Activated T-cell treated with anti-CD3 and anti-CD28 coated beads, Interleukin-2, amount 50 U/mL, for 24 hours (primary cell): ENCODE measurements at places on chromosomes 4 and X.

GRCh38 chr4:134632056-134632455 is 430.5 kb upstream of the PABPC4L start:
- no peak for DNase-seq

GRCh38 chr4:40114206-40114605 is 57.6 kb downstream of the N4BP2 start:
- DNase-seq: no peak

DNA sequence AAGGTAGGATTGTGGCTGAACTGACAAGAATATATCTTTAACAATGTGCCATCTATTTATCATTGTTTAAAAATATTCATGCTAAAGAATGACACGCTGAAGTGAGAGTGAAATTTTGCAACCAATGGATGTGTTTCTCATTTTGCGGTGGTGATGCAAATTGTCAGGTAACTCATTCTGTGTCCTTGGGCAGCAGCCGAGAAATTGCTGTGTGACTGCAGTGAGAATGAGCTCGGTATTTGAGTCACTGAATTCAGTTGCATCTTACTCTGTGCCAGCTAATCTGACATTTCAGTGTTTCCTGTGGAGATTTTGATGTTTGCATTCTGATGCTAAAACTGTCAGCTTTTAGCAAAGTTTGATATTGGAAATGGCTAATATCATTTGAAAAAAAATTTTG is 28.1 kb downstream of the MCUB start:
- peak; percentile 57 for DNase-seq

GRCh38 chr4:53480909-53481308 is 103.5 kb downstream of the FIP1L1 start:
- DNase-seq: no peak

DNA sequence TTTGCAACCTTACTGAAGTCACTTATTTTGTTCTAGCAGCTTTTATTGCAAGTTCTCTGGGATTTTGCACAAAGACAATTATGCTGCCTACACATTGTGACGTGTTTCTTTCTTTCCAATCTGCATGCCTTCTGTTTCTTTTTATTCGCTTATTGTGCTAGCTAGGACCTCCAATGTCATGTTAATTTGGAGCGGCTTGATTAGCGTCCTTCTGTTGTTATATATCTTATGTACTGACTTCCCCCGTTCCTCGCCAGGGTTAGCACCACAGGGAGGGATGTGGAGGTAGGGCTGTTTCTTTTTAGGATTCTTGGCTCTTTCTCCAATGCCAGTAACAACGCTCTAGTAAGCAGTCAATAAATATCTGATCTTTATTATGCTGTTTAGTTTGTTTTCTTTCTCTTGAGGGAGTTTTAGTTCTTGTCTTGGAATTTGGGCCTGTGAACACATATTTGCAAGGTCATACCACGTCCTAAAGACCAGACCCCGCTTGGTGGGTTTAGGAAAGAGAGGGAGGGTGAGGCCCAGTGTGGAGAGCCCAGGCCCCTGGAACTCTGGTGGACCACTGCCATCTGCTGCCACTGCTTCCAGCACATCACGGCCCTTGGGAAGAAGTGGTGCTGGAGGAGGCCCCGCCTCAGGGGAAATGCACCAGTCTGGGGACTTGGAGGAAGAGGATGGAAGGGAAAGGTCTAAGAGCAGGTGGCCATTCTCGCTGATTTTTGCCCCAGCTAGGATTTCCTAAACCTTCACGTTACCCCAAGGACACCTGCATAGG is 129.1 kb downstream of the TRIML1 start:
- no peak for DNase-seq

DNA sequence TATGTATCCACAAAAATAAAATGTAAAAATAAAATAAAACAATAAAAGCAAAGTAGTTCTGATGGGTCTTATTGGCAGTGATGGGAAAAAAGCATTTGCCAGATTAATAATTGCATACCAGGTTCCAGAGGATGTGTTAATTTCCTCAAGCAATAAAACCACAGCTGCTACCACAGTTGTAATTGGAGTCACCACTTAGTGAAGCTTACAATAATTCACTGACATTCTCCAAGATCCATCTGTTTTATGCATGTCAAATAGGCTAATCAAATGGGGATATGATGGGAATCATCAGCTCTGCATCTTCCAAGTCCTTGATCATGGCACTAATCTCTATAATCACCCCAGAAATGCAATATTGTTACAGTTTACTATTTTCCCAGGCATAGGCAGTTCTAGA is 123.5 kb upstream of the EMCN start:
- DNase-seq: no peak

GRCh38 chr4:87211249-87211952 is 9.0 kb downstream of the KLHL8 start:
- no peak for DNase-seq

- DNase-seq: no peak
These were observed 17.0 kb upstream of the CDS1 start for GRCh38 chr4:84565951-84566350.

DNA sequence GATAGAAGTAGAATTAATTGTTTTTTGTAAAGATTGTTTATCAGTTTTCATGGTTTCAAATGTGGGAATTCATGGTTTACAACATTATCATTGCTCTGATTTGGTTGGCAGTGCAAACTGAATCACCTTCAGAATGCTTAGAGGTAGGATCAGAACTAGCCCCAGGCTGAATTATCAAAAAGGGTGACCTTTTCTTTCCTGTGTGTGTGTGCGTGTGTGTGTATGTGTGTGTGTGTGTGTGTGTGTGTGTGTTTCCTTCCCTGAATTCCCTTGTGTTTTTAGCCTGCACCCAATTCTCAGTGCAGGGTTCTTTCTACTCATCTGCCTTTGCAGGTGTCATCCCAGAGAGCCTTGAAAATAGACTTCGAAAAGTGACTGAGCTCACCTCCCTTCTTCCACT is 125.0 kb downstream of the BMPR1B start:
- DNase-seq: no peak

DNA sequence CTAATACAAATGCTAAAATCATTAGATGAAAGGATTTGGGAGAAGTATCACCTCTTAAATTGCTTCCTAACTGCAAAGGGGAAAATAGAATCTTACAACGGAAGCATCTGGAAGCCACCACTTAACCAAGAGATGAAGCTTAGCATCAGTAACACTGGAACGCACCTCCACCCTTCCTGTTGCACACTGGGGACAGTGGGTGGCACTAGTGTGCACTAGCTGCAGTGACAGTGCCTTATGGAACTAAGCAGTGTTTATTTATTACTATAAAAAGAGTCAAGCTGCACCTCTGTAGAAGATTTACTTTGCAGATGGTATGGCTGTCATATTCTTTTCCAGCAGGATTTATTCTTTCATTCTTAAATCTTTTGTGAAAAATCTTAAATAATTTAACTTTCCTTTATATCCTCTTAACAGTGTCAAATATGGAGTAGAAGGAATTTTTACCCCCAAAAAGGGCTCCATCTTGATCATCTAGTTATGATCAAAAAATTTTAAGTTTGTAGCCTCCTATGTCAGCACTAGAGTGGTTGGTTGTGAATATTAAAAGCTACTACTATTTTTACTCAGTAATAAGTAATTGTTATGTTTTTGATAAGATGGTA is 76.7 kb downstream of the SCD5 start:
- no peak for DNase-seq

DNA sequence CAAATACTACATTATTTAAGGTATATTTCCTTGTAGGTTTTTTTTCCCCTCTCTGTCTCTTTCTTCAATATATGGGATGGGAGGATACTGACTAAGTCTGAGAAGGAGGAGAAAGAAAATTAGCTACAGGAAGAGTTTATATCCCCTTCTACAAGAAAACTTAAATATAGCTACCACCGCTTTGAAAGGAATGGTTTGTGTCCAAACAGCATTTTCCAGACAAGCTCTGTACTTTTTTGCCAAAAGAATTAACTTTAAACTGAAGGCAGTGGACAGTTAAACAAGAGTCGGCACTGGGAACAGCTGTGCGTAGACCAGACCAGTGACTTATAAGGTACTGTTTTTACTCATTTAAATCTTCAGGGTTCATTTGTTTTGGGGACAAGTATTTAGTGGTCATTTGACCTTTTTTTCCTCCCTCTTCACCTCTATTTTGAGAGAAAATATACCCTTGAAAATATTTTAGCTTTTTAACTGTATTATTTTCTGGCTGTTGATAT is 303.7 kb downstream of the ARHGAP24 start:
- no peak for DNase-seq

DNA sequence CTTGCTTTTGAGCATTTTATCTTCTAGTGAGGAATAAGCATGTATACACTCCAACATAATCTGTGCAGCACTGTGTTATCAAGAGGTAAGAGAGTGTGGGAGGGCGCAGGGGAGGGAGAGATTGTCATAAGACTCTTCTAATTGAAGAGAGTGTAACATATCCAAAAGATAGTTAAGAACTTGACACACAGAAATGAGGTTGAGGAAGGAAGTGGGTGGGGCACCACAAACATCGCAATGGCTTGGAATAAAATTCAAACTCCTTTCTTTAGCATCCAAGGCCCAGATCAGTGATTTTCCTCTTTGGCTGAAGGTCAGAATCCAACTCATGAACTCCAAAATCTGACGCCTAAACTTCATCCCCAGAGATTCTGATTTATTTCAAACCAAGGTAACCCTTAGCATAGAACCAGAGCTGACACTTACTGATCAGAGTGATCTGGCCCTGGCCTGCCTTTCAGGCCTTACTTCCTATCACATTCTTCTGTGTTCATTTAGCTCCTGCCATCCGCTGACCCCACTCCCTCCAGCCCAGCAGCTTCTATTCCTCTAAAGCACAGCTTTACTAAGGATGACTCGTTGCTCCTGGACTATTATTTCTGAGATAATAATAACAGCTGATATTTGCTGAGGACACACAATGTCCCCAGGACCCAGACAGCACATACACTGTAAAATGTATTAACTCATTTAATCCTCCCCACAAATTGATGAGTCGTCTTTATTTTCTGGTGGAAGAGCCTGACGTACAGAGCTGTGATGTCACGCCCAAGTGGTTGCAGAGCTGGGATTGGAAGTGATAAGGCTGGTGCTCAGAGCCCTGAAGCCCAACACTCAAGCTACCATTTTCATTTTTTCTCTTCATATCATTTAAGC is 10.6 kb upstream of the CTSO start:
- no peak for DNase-seq

GRCh38 chr4:823176-823760 is 2.7 kb downstream of the CPLX1 start:
- DNase-seq: no peak

DNA sequence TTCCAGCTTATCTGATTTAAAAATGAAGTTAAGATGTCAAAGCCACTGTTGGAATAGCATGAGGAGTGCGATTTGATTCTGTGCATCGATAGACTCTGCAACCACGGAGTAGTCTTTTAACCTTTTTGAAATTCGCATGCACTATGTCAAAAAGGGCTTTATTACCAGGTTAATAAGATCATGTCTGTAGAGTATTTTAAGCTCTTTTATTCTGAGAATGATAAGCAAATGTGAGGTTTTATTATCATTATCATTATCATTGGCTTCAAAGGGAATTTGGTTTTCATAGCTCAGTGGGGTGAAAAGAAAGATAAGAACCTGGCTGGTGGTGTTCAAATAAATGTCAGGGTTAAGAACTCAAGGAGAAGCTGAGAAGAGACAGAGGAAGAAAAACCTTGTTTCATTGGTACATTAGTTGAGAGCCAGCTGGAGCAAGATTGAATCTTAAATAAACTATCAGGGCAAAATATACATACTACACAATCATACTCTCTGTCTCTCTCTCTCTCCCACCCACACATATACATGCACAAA is 102.6 kb downstream of the MMRN1 start:
- DNase-seq: no peak

- DNase-seq: no peak
These were observed 260.9 kb upstream of the RPS6KA3 start for GRCh38 chrX:20527558-20528011.

- no peak for DNase-seq
These were observed 138.9 kb upstream of the LNX1 start for GRCh38 chr4:53730031-53730805.

GRCh38 chrX:103828529-103828928 is 3.5 kb downstream of the RAB9B start:
- no peak for DNase-seq

- DNase-seq: no peak
These were observed 9.5 kb downstream of the IDS start for GRCh38 chrX:149495573-149496071.

GRCh38 chr4:25065932-25066590 is 35.3 kb upstream of the LGI2 start:
- DNase-seq: no peak

DNA sequence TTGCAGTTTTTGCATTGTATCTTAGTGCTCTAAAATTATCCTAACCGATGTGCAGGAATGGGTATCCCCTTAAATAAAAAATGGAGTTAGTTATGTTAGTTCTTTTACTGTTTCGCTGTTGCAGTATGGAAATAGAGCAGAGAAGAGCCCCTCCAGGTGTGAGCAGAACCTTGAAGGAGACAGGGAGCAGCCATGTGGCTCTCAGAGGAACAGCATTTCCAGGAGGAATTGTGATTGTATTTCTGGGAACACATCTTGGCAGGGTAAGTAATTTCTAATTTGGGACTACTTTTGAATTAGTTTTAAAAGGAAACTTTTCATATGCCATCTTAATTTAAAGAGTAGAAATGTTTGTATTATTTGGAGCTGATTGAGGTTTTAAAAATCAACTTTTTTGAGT is 5.3 kb upstream of the CCDC158 start:
- no peak for DNase-seq

DNA sequence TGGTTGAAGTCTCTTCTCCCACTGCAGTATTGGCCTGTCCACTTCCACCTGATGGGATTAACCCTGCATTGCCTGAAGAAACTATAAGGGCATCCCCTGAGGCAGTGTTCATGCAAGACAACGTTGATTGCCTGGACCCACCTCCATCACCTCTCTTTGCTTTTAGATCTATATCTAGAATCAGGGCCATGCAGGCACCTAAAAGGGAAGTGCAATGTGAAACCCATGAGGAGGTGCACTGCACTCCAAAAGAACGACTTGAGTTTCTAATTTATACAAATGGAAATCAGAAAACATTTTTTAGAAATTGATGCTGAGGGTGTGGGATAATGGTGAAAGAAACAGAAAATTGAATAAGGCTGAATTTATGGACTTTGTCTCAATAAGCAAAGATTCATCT is 694.4 kb downstream of the TRAM1L1 start:
- DNase-seq: no peak
